ENCODE measurements at places on chromosomes 13 and 19.

- no peak for DNase-seq
Measured at GRCh38 chr13:28485551-28485950, 9.4 kb downstream of the FLT1 start.

- DNase-seq, result no peak
Measured at GRCh38 chr13:78589206-78589605, 14.1 kb downstream of the POU4F1 start.

- DNase-seq, result no peak
Measured at GRCh38 chr13:71368336-71368735, 498.7 kb downstream of the DACH1 start.

DNA sequence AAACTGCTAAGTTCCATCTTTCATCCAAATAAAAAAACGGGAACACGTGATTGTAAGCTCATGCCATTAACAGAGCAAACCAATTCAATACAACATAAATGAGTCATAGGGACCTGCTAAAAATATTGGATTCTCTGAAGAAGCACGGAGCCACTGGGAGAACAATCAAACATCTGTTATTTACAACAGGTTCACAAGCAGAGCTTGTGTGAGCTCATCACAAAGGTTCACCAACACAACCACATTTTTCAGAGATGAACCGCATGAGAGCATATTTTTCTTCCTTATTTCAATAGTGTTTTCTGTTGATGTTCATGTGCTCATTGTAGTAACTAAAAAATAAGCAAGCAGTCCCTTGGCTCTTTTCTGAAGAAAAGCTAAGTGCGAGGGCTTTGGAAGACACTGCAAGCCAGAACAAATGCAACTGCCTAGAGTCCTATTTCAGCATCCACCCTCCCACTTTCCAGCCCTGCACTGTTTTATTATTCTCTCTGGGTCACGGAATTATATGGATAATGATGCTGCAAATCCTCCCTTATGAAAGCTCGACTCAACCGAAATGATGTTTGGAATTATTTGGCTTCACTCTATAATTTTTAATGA is 545.8 kb downstream of the LIG4 start:
- peak; percentile 85 for DNase-seq

- DNase-seq, result no peak
Measured at GRCh38 chr19:39828654-39829032, 5.3 kb downstream of the DYRK1B start.

- DNase-seq, result no peak
Measured at GRCh38 chr13:40812724-40813445, 23.5 kb downstream of the SLC25A15 start.

DNA sequence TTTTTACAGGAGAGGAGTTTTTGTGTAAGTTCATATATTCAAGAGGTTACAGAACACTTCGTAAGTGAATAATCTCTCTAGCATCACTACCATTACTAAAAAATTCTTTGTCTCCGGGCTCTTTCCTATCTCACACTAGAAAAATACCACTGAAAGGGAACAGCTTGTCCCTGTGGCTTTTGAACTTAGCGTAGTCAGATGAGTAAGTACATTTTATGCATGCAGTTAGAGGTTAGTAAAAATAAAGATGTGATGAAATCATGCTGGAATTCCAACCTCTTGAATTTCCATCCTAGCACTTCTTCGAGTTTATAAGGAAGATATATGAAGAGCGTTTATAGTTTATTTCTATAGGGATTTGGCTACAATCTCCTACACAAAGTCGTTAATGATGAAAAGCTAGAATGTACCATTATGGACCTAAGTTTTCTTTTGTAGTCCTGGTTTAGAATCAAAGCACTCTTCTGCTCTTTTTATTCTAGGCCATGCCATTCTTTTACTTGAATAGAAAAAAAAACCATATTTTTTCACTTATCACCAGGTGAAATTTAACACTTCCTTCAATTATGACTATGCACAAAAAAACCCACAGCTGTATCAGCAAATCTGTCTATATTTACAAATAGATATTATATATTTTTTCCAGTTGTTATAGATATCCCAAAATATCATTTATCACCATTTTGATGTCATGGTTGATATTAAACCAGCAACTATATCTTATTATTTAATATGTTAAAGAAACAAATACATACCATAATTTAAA is 139.9 kb upstream of the PCDH9 start:
- no peak for DNase-seq

- peak; percentile 68 for DNase-seq
Measured at GRCh38 chr19:34220472-34221063, 33.8 kb upstream of the GARRE1 start.

DNA sequence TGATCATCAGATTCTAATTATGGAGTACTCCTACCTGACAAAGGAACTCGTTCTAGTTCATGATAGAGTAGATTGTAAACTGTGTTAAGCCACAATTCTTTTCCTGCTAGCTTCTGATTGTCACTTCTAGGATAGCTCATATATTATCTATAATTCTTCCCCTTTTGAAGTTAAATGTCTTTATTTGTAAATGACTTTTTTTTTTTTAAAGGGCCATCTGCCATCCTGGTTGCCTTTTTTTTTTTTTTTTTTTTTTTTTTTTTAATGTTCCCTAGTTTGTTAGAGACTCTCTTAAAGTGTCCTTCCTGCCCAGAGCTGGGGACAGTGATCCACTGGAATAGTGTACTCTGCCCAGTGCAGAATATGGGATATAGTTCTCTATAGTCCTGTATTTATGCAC is 4.3 kb downstream of the CHAMP1 start:
- DNase-seq, result no peak

DNA sequence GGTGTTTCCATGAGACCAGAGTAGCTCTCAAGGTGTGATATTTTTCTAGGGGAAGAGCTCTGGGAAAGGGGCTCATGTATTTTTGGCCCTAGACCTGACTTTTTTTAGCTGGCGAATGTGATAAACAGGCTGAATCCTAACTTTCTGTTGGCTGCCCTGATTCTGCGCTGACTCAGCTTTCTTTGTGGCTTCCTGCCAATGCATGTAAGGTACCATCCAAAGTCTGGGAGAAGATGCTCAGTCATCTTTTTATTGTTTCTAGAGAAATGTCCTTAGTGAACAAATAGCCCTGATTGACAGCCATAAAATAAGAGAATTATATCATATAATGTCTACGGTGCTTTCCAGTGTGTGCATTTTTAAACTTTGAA is 113.6 kb upstream of the MBNL2 start:
- no peak for DNase-seq

DNA sequence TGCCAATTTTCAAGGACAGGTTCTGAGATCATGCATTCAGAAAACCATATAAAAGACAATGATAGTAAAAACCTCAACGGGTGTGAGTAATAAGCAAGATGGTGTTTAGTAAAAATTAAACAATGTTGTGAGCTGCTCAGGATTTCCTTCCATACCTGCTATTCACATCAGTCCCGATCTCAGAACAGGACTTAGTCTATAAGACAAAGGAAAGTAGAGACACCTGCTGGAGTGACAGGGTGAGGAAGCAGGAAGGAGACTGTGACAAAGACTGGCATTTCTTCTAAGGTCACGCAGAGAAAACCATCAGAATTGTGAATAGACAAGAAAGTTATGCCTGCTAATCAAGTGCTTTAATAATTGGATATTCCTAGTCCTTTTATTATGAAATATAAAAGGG is 648.0 kb downstream of the DACH1 start:
- no peak for DNase-seq

- no peak for DNase-seq
Measured at GRCh38 chr13:25662516-25662915, 290.7 kb downstream of the ATP8A2 start.

DNA sequence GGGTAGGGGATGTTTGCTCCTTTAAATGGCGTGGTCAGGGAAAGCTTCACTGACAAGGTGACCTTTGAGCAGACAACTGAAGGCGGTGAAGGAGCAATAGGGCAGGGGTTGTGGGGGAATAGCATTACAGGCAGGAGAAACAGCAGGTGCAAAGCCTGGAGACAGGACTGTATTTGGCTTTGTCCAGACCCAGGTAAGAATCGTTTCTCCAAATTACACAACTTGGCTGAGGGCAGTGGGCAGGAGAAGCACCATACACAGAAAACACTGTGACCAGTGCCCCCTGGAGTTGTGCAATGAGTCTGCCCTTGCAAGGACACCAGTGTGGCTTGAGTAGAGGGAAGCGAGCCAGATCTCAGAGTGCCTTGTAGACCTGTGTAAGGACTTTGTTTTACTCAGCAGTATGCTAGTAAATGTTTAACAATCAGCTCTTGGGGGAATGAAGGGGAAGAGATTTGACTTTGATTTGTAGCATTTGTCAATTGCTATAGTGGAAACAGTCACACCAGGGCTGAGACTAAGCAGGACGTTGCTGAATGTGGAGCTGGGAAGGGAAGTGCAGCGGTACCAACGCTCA is 360.0 kb downstream of the DCT start:
- no peak for DNase-seq

GRCh38 chr19:911197-912033 is 1.6 kb downstream of the R3HDM4 start:
- no peak for DNase-seq
